Activated T-cell treated with anti-CD3 and anti-CD28 coated beads, Interleukin-2, amount 50 U/mL, for 24 hours (primary cell): ENCODE measurements at places on chromosomes 12 and 14.

DNA sequence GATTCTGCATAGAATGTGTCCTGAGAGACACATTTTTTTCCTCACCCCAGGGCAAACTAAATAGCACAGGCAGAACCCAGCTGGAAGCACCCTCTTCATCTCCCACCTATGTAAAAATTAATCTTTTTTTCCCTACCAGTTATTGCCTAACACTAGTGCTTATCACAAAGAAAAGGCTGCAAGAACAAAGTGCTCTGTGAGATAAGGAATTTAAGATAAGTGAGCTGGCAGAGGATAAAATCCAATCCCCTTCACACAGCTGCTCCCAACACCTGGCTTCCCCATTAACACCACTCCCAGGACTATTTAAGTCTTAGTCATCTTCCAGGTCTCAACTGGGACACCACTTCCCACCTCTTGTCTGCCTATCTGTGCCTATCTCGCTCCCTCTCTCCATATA, 75.2 kb downstream of the TTC9 start:
- no peak overlapping the region for H3K27ac ChIP-seq
- no peaks in the 10 kb centered on the region for H3K27me3 ChIP-seq
- no peak for DNase-seq

DNA sequence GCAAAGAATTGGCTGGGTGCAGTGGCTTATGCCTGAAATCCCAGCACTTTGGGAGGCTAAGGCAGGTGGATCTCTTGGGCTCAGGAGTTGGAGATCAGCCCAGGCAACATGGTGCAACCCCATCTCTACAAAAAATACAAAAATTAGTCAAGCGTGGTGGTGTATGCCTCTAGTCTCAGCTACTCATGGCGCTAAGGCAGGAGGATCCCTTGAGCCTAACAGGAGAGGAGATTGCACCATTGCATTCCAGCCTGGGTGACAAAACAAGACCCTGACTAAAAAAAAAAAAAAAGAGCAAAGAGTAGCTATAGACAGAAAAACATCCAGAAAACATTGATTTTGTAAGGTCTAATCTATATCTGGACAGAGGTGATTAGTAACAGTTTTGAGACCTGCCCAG, 25.0 kb downstream of the KIF21A start:
- peaks cover 8% of the 10 kb centered on the region for H3K4me1 ChIP-seq
- H3K36me3 ChIP-seq, result peaks cover 12% of the 10 kb centered on the region
- no peaks in the 10 kb centered on the region for H3K27me3 ChIP-seq
- DNase-seq, result no peak
- H3K27ac ChIP-seq, result no peak overlapping the region

DNA sequence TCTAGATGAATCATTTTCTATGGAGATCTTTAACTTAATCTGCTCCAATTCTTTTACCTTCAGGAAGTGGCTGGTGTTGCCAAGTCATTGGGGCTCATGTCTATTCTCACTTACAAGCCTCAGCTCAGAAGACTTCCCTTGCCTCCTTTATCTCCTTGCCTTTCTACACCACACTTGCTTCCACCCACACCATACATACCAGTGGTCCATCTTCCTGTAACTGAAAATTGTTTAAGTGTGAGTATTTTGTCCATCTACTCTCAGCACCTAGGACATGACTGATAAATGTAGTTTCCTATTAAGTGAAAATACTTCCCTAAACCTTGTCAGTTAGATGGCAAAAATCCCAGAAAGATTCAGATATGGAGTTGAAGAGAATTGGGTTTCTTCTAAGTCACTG, 199.7 kb upstream of the CPNE8 start:
- H3K4me1 ChIP-seq, result no peaks in the 10 kb centered on the region
- no peak overlapping the region for H3K27ac ChIP-seq
- no peak for DNase-seq

DNA sequence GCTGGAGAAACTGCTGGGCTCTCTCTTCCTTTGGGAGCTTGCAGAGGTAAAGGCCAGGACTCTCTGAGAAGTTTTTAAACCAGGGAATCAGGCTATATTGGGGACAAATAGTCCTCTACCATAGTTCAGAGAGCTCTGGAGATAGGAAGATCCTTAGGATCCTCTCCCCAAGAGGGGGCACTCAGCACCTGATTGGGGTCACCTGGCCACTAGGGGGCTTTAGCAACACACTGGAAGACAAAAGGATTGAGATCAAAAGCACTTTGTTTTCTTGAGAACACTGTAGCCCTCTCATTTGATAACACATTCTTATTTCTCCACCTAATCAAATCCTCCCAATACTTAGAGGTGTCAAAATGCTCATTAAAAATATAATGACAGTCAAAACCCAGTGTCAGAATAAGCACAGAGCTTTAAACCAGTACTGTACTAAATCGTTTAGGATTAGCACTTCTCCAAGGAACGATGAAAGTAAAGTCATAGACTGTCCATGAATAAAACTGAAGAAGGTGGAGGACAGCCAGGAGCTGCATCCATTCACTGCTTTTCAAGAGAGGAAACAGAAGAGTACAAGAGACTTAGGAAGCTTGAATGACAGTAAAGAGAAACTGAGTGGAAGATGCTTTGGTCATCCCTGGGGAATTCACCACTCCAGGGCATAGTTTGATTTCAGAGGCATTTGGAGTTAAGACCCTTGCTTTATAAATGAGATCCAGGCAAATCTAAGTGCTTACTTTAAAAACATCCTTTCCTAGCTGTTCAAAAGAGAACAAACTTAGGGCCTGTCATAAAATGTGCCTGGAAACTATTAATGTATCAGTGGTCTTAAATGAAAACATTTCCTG, 26.5 kb downstream of the BMP4 start:
- H3K27me3 ChIP-seq, result peaks cover 6% of the 10 kb centered on the region
- DNase-seq, result peak; percentile 37
- H3K36me3 ChIP-seq, result no peaks in the 10 kb centered on the region
- no peak overlapping the region for H3K27ac ChIP-seq
- H3K4me1 ChIP-seq, result no peaks in the 10 kb centered on the region
- no peak overlapping the region for H3K4me3 ChIP-seq

DNA sequence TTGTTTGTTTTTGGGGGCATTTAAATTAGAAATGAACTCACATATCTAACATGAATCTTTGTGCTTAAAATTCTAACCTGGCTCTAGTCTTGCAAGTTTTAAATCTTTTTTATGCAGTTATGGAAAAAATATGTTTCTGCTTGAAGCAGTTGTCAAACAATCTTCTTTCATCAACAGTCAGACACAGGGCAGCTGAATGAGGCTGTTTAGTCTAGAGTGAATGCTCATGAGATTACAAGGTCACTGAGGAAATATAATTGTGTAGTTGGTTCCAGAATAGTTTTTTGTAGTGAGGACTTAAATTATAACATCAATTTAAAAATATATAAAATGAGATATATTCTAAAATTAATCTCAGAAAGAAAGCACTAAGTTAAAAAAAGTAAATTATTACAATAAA, 76.5 kb downstream of the TRMT5 start:
- H3K27me3 ChIP-seq, result no peaks in the 10 kb centered on the region
- DNase-seq, result no peak
- H3K4me3 ChIP-seq, result no peak overlapping the region
- no peak overlapping the region for H3K27ac ChIP-seq

GRCh38 chr14:92453691-92454090, 59.9 kb upstream of the RIN3 start:
- no peaks in the 10 kb centered on the region for H3K27me3 ChIP-seq
- DNase-seq, result peak; percentile 22
- no peak overlapping the region for H3K4me3 ChIP-seq
- no peak overlapping the region for H3K27ac ChIP-seq
- no peaks in the 10 kb centered on the region for H3K36me3 ChIP-seq

DNA sequence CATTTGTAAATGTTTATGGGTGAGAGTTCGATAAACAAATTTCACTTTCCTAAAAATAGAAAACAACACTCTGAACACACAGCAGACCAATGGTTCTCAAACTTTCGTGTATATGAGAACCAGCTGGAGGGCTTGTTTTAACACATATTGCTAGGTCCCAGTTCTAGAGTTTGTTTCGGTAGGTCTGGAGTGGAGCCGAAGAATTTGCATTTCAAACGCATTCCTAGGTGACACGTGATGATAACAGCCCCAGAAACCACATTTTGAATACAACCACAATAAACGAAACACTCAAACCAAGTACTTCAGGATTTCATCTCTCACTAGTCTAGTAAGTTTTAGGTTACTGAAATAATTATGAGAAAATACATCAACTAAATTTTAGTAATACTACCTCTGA, 17.1 kb downstream of the SEC23A start:
- no peak for DNase-seq
- peaks cover 84% of the 10 kb centered on the region for H3K36me3 ChIP-seq
- H3K4me1 ChIP-seq, result peaks cover 14% of the 10 kb centered on the region
- no peak overlapping the region for H3K4me3 ChIP-seq
- peak overlapping the region; percentile 26 for H3K27ac ChIP-seq
- no peaks in the 10 kb centered on the region for H3K27me3 ChIP-seq

GRCh38 chr14:50087341-50088116, 28.8 kb downstream of the VCPKMT start:
- H3K4me3 ChIP-seq, result peak overlapping the region; percentile 38
- DNase-seq, result no peak
- H3K27ac ChIP-seq, result peak overlapping the region; percentile 87
- H3K27me3 ChIP-seq, result no peaks in the 10 kb centered on the region

DNA sequence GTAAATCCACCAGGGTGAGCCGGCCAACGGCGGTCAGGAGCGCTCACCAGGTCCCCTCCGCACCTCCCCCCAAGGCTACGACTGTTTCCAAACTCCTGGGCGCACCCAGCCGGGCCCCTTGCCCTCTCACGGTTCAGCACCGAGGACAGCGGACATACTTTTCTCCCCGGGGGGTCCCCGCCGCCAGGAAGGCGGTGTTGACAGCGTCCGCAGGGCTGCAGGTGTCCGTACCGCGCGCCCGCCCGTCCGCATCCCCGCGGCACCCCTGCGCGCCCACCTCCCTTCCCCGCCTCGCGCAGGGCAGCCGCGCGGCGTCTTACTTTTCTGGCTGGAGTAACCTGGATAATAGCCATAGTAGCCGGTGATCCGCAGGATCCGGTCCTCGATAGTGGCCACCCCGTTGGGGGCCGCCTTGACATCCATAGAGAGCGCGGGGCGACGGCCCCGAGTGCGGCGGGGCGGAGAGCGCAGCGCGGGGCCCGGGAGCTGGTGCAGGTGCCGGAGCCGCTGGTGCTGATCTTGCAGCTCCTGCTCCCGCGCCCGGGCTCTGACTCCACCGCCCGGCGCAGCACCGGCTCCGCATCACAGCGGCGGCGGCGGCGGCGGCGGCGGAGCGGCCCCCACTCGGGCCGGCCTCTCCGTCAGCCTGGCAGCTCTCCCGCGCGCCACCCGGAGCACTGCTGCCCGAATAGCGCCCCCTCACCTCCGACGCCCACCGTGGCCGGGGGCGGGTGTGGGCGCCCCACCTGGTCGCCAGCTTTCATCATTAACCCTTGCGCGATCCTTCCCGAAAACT, at the start of gene SLC35F4:
SLC35F4 (minus strand) TSS at position 690 of the 796 bp plus-strand sequence.
- no peaks in the 10 kb centered on the region for H3K36me3 ChIP-seq
- no peaks in the 10 kb centered on the region for H3K4me1 ChIP-seq
- no peak for DNase-seq
- H3K27me3 ChIP-seq, result peaks cover 32% of the 10 kb centered on the region
- H3K27ac ChIP-seq, result no peak within 1 kb of the TSS

DNA sequence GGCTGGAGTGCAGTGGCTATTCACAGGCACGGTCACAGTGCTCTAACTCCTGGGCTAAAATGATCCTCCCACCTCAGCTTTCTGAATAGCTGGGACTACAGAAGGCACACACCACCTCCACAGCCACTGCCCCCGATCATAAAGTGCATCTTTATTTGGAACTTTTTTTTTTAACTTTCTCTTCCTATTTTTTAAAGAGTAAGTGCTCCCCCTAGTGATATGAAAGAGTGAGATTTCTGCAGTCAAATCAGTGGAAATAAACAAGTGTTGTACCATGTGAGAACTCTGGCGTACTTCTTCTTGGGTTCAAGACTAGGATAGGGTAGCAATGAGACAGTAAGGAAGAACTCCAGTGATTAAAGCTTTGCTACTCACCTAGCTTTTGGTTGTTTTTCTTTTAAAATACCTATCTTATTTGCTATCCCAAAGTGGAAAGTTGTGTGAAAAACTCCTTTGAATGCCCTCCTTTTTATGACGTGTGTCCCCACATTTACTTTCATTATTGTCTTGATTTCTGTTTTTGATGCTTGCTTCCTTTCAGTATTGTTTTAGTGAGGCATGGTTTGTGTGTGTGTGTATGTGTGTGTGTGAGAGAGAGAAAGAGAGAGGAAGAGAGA, 6.6 kb downstream of the PPP4R4 start:
- peak overlapping the region; percentile 61 for H3K4me3 ChIP-seq
- H3K27ac ChIP-seq, result peak overlapping the region; percentile 22
- no peaks in the 10 kb centered on the region for H3K36me3 ChIP-seq
- H3K27me3 ChIP-seq, result peaks cover 4% of the 10 kb centered on the region
- DNase-seq, result no peak
- H3K4me1 ChIP-seq, result peaks cover 27% of the 10 kb centered on the region

GRCh38 chr12:104122298-104122697, 15.7 kb downstream of the NFYB start:
- H3K36me3 ChIP-seq, result peaks cover 86% of the 10 kb centered on the region
- no peak overlapping the region for H3K4me3 ChIP-seq
- no peak overlapping the region for H3K27ac ChIP-seq
- no peaks in the 10 kb centered on the region for H3K27me3 ChIP-seq
- peaks cover 3% of the 10 kb centered on the region for H3K4me1 ChIP-seq

DNA sequence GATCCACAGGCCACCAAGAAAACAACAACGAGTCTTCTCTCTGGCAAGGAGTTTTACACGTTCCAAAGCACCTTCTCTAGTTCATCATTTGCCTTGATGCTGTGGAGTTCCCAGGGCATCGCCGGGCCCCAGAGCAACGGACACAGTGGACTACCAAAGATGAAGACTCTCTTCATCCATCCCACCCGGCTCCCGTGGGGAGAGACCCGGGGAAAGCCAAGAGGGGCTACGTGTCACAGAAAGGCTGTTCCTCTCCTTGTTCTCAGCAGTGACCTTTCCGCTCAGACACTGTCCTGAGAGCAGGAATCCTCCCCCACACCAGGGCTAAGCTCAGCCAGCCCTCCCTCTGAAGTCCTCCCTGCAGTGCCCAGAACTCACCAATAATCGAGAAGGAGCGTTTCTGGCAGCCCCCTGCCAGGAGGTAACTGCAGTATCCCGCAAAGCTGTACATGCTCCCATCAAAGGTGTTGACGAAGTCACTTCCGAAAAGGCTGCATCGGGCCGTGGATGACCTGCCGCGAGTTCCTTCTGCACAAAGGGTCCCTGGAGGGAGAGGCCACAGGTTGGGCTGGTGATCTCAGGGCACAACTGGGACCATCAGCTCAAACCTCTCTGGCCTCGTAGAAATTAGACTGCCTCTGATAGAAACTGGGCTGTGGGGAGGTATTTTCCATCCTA, 3.5 kb downstream of the VWF start:
- no peaks in the 10 kb centered on the region for H3K36me3 ChIP-seq
- H3K4me1 ChIP-seq, result no peaks in the 10 kb centered on the region
- no peak for DNase-seq
